HEK293T (cell line): ENCODE measurements at places on chromosomes 7 and 10.
A peak's percentile ranks its signal among the peaks of the same experiment; 100 is the strongest.

DNA sequence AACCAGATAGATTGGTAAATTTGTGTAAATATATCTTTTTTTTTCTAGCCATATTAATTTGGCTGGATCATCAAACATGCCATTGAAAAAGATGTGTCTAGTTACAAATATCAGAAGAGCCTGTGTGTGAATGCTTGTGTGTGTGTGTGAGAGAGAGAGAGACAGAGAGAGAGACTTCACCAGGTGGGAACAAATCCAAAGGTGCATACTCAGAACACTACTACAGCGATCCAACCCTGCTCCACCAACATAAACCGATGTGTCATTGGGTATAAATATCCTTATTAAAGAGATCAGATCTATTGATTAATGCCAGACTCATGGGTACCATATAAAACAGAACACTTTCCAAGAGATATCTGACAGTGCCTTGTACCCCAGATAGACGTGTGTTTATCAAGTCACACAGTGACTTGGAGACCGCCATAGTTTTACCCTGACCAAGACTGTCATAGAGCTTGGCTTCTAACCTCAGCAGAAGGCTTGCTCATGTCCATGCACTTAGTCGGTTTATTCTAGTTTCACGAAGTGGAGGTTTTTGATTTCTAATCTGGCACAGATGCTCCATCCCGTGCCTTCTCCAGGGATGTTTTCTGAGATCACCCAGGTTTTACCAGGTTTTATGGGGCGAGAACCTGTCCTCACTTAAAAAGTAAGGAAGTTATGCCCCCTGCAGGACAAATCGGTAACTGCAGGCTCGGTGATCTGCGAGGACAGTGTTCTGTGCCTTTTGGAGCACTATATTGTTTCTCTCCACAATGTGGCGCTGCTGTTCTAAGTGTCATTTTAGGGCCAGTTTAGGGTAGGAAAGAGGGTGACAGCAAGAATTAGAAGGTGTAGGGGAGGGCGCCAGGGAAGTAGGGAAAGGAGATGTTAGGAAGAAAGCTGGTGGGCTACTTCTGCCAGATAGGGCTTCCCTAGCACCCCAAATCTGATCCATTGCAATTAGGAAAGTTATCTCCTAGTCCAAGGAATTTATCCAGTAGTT is 29.3 kb upstream of the WNT8B start:
- DNase-seq: peak; percentile 90

GRCh38 chr10:119303886-119304285 is 96.5 kb downstream of the GRK5 start:
- no peak for DNase-seq

GRCh38 chr7:130423501-130424037 is 17.2 kb downstream of the CEP41 start:
- no peak for DNase-seq

GRCh38 chr7:140672382-140673062 is at the start of gene ADCK2:
Gene ADCK2, plus strand, starts transcription at chr7:140672945. Its CDS starts 386 bp downstream, at chr7:140673331.
- DNase-seq: peak; percentile 96

GRCh38 chr7:150755473-150756099 is 18.4 kb downstream of the GIMAP5 start:
- no peak for DNase-seq

- no peak for DNase-seq
Observed at GRCh38 chr10:130218181-130218641, 82.0 kb downstream of the GLRX3 start.

- DNase-seq: peak; percentile 6
Observed at GRCh38 chr7:63900394-63901203, 98.0 kb upstream of the ZNF722 start.

GRCh38 chr10:119970107-119970506 is 77.6 kb downstream of the SEC23IP start:
- DNase-seq: no peak

DNA sequence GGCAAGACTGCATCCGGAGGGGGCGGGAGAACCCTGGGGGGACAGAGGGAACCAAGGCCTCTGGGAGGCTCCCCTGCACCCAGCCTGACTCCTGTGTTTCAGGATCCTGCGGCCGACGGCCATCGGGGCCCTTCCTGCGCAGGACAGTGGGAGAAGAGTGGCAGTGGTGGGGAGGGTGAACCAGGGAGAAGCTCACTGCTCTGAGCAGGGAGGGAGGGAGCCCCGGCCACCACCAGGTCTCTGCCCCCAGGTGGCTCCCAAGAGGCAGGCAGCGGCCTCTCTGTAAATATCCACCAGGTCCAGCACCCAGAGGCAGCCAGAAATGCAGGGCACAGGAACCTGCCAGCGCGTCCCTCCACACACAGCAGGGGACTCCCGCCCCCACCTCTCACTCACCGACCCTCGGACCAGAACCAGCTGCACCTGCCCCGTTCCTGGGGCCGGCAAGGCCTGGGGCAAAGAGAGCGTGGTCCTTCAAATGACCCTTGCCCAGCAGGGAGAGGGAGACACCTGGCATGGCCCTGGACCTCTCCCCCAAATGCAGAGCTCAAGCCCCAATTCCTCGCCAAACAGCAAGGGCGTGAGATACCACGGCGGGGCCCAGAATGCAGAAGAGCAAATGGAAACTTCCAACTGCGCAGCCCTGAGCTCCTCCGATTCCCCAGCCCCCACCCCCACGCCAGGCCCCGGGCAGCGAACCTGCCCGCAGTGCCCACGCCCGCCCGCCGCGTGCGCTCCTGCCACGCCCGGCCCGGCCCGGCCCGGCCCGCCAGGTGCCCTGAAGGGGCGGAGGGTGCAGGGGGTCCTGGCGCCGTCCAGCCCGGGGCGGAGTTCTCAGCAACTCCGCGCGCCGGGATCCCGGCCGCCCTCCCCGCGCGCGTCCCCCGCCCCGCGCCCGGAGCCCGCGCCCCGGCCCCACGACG is 805 bp downstream of the RASGEF1A start:
- DNase-seq: peak; percentile 51

GRCh38 chr10:69567920-69568319 is 5.3 kb downstream of the NEUROG3 start:
- peak; percentile 50 for DNase-seq

DNA sequence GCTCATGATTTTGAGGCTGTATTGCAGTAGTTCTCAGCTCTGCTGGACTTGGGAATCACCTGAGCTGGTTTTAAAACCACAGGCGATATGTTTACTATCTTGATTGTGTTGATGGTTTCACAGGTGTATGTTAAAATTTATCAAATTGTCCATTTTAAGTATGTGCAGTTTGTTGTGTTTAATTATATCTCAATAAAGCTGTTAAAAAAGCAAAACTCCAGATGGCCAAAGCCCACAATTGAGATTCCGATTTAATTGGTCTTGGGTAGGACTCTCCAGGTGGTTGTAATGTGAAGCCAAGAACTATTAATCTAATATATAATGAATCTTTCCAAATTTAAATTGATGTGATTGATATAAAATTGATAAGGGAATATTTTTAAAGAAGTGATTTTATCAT is 48.6 kb downstream of the NRCAM start:
- DNase-seq: no peak

GRCh38 chr10:129875993-129876726 is 87.9 kb downstream of the EBF3 start:
- DNase-seq: no peak

DNA sequence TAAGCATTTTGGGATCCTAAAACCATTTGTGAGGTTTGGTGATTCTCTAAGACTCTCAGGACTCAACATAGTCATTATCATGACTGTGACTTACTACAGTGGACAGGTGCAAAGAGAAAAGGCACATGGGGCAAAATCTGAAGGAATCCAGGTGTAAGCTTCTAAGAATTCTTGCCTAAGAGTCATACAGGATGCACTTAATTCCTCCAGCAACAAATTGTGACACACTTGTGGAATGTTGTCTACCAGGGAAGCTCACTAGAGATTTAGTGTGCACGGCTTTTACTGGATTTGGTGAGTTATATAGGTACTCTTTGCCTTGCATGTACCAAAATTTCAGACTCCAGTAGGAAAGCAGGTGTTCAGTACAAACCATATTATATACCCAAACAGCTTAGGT is 47.9 kb downstream of the WAC start:
- no peak for DNase-seq

- DNase-seq: no peak
Observed at GRCh38 chr10:76763376-76763775, 874.2 kb downstream of the KCNMA1 start.

DNA sequence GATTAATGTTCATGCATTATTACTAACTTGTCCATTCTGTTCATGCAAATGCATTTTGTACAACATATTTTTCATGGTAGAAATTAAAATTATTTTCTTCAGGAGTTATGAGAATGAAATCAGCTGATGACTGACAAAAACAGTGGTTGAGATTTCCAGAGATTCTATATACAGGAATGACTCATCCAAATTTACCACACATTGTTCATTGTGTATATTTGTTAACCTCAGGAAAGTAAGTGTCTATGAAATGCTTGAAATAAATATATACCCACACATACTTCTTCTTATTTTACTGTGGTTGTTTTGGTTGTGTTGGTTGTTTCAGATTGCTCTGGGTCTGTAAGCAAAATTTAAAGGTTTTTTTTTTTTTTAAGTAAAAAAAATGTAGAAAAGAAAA is 108.1 kb upstream of the SP8 start:
- DNase-seq: no peak

- no peak for DNase-seq
Observed at GRCh38 chr7:35480806-35481205, 214.1 kb downstream of the HERPUD2 start.

DNA sequence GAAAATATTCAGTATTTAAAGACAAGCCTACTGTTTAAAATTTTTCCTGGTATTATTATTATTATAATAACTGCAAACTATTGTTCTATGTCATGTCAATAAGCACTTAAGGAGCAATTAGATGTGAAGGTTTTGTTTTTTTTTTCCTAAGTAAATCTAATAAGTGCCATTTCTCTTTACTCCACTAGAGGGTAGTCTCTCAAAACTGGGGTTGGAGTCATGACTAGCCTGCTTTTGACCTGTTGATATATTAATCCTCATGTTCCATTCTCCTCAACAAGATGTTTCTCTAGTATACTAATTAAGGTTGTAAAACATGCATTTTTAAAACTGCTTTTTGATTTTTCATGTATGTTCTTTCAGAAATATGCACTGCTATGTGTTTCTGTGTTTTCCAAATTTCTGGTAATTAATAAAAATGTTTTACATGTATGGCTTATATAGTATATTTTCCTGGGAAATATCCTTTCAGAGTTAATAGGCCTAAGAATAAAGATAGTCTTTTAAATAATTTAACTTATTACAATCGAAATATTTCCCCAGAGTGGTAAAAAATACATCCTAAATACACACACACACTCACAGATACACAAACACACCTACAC is 1.0 kb upstream of the LRRN3 start:
- DNase-seq: peak; percentile 34

DNA sequence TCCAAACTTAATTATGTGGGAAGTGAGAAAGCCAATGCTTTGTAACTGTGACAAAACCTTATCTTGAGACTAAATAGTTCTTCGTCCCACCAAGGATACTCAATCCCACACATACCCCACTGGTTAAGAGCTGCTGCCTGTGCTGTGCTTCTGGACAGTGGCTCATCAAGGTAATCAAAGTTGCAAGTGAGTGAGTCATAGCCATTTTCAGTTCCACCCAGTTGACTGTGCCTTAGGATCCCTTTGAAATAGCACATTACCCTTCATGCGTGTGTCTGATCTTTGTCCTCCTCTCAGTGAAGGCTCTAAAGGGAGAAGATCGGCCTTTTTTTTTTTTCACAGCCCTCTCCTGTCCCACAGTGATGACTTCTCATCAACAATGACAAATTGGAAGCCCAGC is 706.0 kb upstream of the AUTS2 start:
- DNase-seq: no peak

GRCh38 chr7:141558544-141559183 is 7.5 kb downstream of the AGK start:
- DNase-seq: no peak

DNA sequence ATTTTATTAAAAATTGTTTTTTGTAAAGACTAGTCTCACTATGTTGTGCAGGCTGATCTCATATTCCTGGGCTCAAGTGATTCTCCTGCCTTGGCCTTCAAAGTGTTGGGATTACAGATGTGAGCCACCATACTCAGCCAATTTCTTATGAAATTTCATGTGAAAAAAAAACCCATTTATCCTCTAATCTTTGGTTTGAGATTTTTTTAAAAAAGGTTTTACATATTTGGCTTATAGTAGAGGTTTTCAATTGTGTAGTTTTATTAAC is 35.5 kb upstream of the ZNF32 start:
- DNase-seq: no peak

- no peak for DNase-seq
Observed at GRCh38 chr10:123450956-123451605, 215.1 kb upstream of the GPR26 start.

DNA sequence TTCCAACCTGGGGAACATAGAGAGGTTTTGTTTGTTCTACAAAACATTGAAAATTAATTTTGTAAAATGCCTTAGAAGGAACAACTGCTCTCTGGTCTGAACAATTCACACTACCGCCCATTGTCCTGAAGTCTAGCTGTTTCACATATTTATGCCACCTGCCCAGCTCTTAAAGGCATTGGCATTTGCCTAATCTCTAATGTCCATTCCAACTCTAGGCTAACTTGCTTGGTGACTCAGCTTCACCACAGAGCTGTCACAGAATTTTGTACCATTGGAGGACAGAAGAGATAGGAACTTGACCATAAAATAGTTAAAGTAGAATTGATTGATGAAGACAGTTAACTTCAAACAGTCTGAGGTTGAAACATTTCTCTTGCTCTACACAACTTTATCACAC is 53.5 kb upstream of the PPP1R17 start:
- no peak for DNase-seq

- no peak for DNase-seq
Observed at GRCh38 chr10:42933448-42934340, 143.2 kb upstream of the RET start.

GRCh38 chr10:84903320-84903719 is 574.9 kb downstream of the CCSER2 start:
- no peak for DNase-seq

DNA sequence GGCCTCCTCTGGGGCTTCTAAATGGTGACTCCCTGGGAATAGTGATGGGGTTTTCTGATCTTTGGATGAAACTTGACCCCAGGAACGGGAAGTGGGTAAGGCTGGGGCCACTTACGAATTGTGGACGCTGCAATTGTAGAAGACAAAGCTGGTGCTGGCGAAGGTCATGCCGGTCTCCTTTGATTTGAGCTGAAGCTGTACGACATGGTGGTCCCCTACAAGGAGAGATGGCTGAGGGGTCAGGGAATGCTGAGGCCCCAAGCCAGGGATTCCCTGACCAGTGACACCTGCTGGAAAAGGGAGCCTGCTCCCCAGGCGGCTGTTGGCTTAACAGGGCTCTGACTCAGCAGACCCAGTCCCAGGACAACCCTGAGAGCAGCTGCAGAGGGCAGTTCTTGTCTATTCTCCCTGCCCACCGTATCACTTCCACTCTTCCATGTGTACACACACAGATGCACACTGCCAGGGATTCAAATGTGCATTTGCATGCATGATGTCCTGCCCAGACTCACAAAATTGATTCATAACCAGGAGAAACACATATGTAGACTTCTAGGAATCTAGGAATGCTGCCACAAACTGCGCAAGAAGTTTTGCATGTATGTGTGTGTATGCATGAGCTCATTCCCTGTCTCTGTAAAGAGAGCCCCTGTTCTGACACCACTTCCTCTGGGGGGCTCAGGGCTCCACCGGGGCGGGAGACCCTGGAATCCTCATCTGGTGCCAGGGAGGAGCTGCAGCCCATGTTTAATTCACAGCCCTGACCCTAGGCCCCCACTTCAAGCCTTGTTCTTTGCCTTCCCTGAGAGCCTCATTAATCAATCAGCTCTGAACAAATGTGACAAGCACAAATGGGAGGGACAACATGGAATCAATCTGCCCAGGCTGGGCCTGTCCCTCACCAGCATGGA is 350.0 kb downstream of the PLXNA4 start:
- DNase-seq: no peak

GRCh38 chr10:95346715-95347401 is 56.1 kb upstream of the PDLIM1 start:
- no peak for DNase-seq

- DNase-seq: no peak
Observed at GRCh38 chr7:996079-996872, 13.3 kb downstream of the CYP2W1 start.
